CD4-positive, alpha-beta T cell treated with Interleukin-21 for 1 hour (primary cell): ENCODE measurements at places on chromosomes 7 and 10.
A peak's percentile ranks its signal among the peaks of the same experiment; 100 is the strongest.

GRCh38 chr7:105377903-105378302 is 10.8 kb downstream of the SRPK2 start:
- no peak for DNase-seq

DNA sequence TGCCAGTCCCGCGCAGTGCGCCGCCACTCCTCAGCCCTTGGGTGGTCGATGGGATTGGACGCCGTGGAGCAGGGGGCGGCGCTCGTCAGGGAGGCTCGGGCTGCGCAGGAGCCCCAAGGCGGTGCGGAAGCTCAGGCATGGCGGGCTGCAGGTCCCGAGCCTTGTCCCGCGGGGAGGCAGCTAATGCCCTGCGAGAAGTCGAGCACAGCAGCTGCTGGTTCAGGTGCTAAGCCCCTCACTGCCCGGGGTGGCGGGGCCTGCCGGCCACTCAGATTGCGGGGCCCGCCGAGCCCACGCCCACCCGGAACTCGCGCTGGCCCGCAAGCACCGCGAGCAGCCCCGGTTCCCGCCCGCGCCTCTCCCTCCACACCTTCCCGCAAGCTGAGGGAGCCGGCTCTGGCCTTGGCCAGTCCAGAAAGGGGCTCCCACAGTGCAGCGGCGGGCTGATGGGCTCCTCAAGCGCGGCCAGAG is 14.4 kb upstream of the WASL start:
- DNase-seq = no peak

- no peak for DNase-seq
Observed at GRCh38 chr10:44245601-44245938, 139.3 kb downstream of the CXCL12 start.

DNA sequence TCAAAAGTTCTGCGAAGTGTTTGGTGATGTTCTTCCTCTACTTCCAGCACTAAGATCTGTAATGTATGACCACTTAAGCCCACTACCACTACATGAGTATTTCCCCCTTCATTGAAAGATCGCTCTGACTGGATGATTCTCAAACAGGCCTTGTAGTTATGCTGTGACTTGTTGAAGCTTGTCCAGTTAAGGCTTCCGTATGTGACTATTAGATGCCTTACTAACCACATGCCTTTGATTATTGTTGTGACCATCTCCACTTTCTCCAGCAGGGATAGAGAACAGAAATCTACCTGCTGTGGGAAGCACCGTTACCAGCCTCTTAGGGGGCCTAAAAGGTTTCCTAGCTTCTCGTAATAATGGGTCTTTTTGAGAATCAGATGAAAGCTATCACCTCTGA is 81.1 kb downstream of the NOC3L start:
- no peak for DNase-seq

DNA sequence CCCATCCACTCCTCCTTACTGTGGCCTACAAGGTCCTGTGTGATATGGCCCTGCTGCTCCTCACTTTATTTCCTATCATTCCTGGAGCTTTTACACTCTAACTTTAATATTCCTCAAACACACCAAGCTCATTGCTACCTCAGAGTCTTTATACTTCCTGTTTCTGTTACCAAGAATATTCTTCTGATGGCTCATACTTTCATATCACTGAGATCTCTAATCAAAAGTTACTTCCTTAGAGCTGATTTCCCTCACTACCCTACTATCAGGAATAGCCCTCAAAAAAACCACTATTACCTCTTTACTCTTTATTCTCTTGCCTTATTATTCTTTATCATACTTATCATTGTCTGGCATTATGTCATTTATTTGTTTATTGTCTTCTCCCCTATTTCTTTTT is 5.8 kb upstream of the PPP3CB start:
- DNase-seq = no peak

DNA sequence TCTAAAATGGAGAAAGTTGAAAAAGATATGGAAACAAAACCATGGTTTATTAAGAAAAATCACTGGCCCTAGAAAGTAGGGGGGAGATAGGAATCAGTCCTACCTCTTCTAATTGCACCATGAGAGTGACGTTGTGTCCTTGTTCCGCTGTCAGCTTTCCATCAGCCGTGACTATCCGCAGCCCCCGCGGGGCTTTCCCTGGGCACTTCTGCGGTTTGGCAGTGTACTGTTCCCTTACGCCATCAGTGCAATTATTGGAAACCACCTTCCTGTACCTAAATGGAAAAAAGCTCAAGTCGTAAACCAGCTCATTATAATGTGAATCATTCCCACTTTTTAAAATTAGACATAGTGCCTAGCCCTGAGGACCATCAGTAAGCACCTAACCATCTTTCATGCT is 512.2 kb downstream of the SORCS1 start:
- no peak for DNase-seq

DNA sequence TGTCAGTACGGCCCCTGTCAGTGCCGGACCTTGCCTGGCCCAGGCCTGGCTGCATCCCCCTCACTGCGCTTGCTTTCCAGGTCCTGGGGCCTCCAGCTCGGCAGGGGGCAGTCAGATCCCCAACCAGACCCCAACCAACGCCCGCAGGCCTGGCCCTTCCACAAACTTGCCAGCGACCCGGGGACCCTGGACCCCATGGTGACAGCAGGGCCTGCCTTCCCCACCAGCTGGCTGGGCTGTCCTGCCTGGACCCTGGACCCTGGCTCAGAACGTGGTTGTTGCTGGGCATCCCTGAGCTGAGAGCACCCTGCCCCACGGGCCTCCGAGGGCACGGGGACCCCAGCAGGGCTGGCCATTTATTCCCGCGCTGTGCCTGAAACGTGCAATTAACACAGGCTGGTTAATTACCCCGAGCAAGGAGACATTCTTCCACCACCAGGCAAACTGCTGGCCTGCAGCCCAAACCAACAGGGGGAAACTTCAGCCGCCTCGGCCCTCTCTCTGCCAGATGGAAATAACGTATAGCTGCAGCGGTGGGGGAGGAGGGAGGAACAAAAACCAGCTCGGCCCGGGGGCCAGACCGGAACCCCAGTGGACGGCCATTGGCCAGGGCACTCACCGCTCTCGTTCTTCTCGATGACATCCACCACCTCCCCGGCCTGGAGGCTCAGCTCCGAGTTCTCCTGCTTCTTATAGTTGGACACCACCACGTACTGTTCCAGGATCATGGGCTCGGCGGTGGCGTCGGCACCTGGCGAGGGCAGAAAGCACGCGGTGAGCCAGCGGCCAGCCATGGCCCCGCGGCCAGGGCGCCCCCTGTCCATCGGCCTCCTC is 167.1 kb downstream of the NEURL1 start:
- peak; percentile 22 for DNase-seq

- DNase-seq = peak; percentile 35
Observed at GRCh38 chr10:98041352-98042043, 11.1 kb upstream of the CRTAC1 start.

GRCh38 chr10:95655571-95656290 is 780 bp downstream of the ALDH18A1 start:
- peak; percentile 12 for DNase-seq

DNA sequence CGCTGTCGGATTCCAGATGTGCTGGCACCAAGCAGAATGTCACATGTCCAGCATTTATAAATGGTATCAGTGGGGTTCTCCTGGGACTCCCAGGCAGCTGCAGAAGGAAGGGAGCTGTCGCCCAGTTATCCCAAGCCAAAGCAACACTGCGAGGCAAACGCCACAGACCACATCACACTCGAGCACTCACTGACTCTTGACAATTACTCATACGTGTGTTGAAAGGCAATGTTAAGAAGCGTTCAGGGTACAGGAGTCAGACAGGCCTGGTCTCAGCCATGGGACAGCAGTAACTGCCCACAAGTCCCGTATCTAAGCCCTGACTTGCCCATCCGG is 113.4 kb downstream of the DIP2C start:
- no peak for DNase-seq

- no peak for DNase-seq
Observed at GRCh38 chr7:43328785-43329380, 216.4 kb downstream of the HECW1 start.

GRCh38 chr10:112687647-112688046 is 240.6 kb downstream of the VTI1A start:
- DNase-seq = no peak

- DNase-seq = no peak
Observed at GRCh38 chr10:76040107-76040829, 608.8 kb downstream of the LRMDA start.

GRCh38 chr10:98980353-98980752 is 255.3 kb downstream of the HPSE2 start:
- no peak for DNase-seq

GRCh38 chr10:3192856-3193635 is 20.5 kb upstream of the PITRM1 start:
- DNase-seq = peak; percentile 53

DNA sequence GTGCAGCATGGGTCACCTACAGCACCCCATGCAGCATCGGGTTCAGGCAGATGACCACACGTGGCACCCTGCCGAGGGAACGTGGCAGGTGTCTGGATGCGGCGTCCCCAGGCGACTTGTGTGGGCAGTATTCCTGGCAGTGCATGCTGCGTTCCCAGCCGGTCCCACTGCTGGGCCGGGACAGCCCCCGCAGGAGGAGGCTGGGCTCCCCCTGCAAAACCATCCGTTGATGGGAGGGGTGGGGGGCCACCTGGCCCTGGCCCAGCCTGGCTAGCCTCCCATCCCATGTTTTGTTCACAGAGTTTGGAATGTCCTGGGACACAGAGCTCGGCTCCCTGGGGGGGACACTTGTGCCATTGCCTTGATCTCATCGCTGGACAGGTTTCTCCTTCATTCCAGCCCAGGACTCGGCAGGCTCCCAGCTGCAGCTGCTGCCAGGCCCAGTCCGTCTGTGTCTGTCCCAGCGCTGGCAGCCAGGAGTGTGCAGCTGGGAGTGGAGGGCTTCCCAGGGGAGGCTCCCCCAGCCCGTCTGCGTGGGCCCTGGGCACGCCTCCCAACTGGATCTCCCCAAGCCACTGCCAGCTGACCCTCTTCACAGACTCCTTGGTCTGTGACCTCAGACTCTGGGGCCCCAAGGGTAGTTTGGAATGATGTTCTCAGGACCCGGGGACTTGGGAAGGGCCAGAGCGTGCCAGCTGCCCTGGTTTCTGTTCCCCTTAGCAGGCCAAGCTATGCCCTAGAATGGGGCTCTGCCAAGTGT is 32.6 kb downstream of the TMEM270 start:
- no peak for DNase-seq

DNA sequence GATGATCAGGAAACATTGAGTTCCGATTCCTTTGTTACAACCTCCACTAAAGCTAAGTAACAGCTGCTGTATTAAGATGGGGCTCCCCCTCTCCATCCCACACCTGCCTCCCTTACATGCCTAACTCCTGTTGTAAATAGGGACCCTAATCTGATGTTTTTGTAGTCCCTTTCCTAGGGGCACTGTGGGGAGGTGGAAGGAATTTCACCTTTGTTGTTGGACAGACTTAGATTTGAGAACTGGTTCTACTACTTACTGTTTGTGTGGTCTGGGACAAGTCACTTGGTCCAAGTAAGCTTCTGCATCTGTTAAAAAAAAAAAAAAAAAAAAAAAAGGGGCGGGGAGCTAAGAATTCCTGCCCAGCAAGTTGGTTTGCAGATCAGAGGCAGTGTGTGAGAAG is 42.6 kb downstream of the KIAA1217 start:
- no peak for DNase-seq

- DNase-seq = no peak
Observed at GRCh38 chr7:22730066-22730710, 3.2 kb downstream of the IL6 start.

- no peak for DNase-seq
Observed at GRCh38 chr10:14468023-14468441, 137.3 kb upstream of the FRMD4A start.

DNA sequence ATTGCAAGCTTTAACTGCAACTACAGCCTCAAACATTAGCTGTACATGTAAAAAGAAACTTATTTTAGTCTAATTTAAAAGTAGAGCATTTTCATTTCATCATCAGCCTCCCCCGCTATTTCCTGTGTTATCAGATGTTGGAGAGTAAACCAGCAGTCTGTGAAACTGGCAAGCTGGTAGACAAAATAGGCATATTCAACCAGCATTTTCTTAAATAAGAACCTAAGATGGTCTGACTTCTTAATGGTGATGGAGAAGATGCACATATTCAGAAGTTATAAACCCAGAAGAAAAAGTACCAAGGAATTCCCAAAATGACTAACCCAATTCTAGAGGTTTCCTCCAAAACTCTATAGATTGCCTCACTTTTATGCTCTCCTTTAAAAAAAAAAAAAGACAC is 24.9 kb downstream of the PIK3AP1 start:
- DNase-seq = peak; percentile 43

DNA sequence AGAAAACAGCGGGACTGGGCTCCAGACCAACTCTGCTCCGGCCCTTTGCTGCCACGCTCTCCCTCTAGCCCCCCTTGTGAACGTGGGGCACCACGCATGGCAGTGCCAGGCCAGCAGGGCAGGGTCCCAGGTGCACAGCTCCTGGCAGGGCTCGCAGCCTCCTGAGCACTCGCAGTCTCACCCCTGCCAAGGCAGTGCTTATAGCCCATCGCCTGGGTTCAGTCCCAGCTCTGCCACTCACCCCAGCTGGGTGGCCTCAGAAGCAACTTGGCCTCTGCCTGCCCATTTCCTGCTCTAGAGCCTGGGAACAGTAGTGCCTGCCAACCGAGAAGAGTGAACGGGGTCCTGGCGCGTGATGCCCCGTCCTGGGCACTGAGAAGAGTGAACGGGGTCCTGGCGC is 36.3 kb downstream of the CFAP46 start:
- DNase-seq = no peak

DNA sequence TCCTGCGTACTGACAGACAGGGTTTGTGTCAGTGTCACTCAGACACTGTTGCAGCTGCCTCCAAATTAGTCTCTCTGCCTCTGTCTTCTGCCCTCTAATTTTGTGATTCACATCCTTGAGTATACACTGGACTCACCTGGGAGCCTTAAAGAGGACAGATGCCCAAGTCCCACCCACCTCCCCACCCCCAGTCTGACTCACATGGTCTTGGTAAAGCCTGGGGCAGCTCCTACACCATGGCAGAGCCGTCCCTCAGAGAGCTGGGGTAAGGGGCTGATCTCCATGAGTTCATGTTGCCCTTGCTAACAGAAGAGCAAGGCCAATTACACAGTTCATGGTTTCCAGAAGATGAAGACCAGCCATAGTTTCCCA is 197.6 kb upstream of the STK17A start:
- DNase-seq = no peak

- DNase-seq = no peak
Observed at GRCh38 chr10:1203704-1204103, 147.5 kb downstream of the WDR37 start.

DNA sequence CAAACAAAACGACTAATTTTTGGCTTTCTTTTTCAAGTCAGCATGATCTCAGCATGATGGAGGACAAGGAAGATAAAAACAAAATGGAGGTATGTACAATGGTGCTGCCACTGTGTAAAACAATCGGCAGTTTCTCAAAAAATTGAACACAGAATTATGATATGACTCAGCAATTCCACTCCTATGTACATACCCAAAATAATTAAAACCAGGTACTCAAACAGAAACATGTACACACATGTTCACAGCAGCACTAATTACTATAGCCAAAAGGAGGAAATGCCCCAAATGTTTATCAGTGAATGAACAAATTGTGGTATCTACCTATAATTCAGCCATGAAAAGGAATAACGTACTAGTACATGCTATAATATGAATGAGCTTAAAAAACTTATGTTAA is 29.9 kb downstream of the SNX13 start:
- DNase-seq = no peak

- no peak for DNase-seq
Observed at GRCh38 chr10:30039567-30039966, 19.8 kb downstream of the JCAD start.

- no peak for DNase-seq
Observed at GRCh38 chr10:79378647-79379511, 31.6 kb downstream of the PPIF start.
